Anterior cingulate cortex (tissue), 58 donors: ENCODE measurements at places on chromosomes 5 and 9.

DNA sequence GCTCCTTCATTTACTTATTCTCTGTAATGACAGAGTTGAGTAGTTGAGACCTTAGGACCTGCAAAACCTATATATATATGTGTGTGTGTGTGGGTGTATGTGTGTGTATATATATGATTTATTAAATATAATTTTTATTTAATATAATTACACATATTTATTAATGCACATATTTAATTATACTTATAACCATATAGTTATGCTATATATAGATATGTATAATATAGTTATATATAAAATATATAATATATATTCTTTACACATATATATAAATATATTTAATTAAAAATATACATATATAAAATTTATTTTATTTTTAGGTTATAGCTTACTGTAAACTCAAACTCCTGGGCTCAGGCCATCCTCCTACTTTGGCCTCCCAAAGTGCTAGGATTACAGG lies 23.7 kb downstream of the ACER2 start:
- no peak for DNase-seq

- DNase-seq = no peak
These were observed 175.1 kb upstream of the PCSK5 start for GRCh38 chr9:75715360-75715759.

DNA sequence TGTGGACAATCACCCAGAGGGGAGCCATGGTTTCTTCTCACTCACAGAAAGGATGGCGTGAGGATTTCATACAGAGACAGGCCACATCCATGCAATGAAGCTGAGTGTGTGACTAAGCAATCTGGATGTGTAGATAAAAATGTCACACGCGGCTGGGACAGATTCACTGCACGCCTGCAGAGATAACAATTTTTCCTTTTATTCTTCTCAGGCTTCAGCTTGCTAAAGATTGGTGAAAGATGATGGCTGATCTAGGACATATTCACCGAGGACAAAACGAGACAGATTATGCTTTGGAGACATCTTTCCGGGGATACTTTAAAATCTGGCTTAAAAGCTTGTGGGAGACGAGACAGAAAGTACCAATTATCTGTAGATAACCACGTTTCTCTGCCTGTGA lies 313.9 kb upstream of the TRPC7 start:
- DNase-seq = no peak

DNA sequence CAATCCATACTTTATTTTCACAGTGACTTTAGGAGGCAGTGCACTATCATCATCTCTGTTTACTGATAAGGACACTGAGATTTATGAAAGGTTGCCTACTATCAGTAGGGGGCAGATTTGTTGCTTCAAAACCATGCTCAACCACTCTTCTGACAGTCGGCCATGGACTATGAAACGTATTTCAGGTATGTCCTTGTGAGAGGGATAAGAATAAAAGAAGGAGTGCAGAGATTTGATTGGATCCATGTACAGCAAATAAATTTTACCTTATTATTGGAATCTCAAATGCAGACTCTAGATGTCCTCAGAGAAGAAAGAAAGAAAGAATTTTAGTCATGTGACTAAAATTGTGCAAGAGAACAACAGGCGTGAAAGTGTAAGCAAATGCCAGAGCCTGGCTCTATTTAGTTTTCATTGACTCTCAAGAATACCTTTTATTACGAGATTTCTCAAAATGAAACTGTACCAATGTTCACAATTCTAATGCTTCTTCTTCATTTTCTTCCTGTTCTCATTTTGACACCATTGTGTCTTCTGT lies 296.6 kb upstream of the RASA1 start:
- no peak for DNase-seq

GRCh38 chr9:73059247-73059646 lies 92.4 kb upstream of the ANXA1 start:
- DNase-seq = no peak
